Right lobe of liver (tissue), 6 donors: ENCODE measurements at places on chromosomes 7 and 10. TPM values are rescaled to one million over a fixed set of nuclear protein-coding genes. Genes with fewer than 3 reads are reported as not detected.

Gene GSTK1
- total RNA-seq, result 260 TPM

Gene SORCS3
- total RNA-seq, result not detected

GRCh38 chr10:44233561-44234482, 151.1 kb downstream of the CXCL12 start:
- DNase-seq, result no peak
- no peak overlapping the region for H3K4me3 ChIP-seq
- H3K27ac ChIP-seq, result no peak overlapping the region
- H3K27me3 ChIP-seq, result no peaks in the 10 kb centered on the region
- H3K36me3 ChIP-seq, result no peaks in the 10 kb centered on the region
- H3K4me1 ChIP-seq, result peaks cover 21% of the 10 kb centered on the region

DNA sequence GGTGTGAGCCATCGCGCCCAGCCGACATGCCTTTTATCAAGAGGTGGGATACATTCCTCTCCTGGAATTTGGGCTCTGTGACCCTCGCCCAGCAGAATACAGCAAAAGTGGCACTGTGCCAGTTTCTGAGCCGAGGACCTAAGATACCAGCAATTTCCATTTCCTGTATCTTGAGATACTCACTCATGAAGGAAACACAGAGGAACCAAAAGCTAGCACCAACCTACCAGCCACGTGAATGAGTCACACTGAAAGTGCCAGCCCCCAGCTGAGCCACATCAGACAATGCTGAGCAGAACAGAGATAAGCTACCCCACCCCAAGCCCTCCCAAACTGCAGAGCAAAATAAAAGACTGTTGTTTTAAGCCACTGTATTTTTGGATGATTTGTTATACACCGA, 56.3 kb downstream of the CACUL1 start:
- no peak overlapping the region for H3K27ac ChIP-seq
- H3K4me3 ChIP-seq, result no peak overlapping the region
- DNase-seq, result no peak
- H3K27me3 ChIP-seq, result no peaks in the 10 kb centered on the region

- no peak overlapping the region for H3K4me3 ChIP-seq
- no peak for DNase-seq
- no peaks in the 10 kb centered on the region for H3K4me1 ChIP-seq
Measured at GRCh38 chr7:156993925-156994235, 16.6 kb downstream of the MNX1 start.

GRCh38 chr10:89118091-89118490, 89.0 kb downstream of the CH25H start:
- H3K4me3 ChIP-seq, result no peak overlapping the region
- no peaks in the 10 kb centered on the region for H3K4me1 ChIP-seq
- no peak overlapping the region for H3K27ac ChIP-seq
- DNase-seq, result no peak
- no peaks in the 10 kb centered on the region for H3K36me3 ChIP-seq

- H3K27ac ChIP-seq, result no peak overlapping the region
- no peaks in the 10 kb centered on the region for H3K4me1 ChIP-seq
- no peak for DNase-seq
- H3K27me3 ChIP-seq, result no peaks in the 10 kb centered on the region
Measured at GRCh38 chr10:44926751-44927351, 15.7 kb downstream of the TMEM72 start.
